PC-9 (cell line): ENCODE measurements at places on chromosomes 11 and 22.

DNA sequence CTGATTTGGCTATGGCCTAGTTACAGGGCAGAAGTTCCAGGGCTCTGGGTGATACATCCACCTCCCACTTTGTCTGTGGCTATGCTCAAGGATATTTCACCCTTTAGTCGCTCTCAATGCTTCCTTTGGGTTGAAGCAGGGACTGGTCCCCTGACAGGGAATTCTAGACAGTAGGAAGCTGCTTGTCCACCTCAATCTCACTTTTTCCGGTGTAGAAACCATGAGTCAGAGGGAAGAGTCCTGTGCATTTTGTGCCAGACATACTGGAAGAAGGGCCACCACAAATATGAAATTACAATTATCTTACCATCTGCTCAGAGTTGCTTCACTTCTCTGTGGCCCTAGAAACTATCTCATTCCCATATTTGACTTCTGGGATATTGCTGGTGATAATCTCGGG is 413.7 kb upstream of the FAT3 start:
- DNase-seq, result no peak

- DNase-seq, result no peak
These were observed 26.1 kb upstream of the TTLL12 start for GRCh38 chr22:43213051-43213450.

- no peak for DNase-seq
These were observed 20.2 kb downstream of the LIF start for GRCh38 chr22:30226192-30226832.

DNA sequence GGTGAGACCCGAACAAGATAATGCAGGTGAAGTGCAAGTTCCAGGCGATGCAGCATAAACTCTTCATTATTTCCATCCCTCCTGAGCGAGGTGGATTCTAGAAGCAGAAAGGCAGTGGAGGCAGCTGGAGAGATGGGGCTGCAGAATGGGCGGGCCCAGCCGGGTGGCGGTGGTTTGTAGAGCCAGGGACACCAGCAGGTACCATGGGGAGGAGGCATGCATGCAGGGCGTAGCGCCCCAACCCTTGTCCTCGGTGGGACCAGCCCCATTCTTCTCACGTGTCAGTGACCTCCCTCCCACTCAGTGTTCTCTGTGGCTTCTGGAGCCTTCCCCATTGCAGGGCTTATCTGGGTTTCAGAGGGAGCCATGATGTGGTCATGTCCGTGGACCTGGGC is 38.0 kb downstream of the MPPED1 start:
- no peak for DNase-seq

GRCh38 chr11:130609121-130610035 is 160.9 kb downstream of the ADAMTS15 start:
- no peak for DNase-seq

- DNase-seq, result no peak
These were observed 101.2 kb downstream of the NAT10 start for GRCh38 chr11:34206407-34207300.

DNA sequence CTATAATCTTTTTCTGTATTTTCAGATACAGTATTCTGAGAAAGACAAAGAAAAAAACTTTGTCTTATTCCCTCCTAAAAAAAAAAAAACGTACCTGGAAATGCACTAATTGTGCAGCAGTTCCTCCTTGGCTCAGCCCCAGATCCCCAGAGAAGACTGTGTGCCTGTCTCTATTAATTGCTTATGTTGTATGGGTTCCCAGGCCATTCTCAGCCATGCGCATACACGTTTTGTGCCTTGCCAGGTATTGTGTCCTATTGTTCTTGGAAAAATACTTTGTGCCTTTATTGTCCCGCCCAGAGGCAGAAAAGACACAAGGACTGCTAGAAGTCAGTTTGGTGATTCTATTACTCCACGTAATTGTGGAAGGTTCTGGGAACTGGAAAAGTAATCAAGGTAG is 91.2 kb downstream of the PIWIL4 start:
- no peak for DNase-seq
